Stimulated activated CD4-positive, alpha-beta T cell treated with anti-CD3 and anti-CD28 coated beads, Interleukin-12 subunit alpha, Interleukin-12 subunit beta, amount 100 ng/mL, for 24 hours (primary cell): ENCODE measurements at places on chromosomes 7 and 10.

GRCh38 chr7:107857541-107857912 is 33.5 kb upstream of the DLD start:
- DNase-seq, result no peak

GRCh38 chr10:68957654-68958053 is 1.7 kb downstream of the DDX21 start:
- no peak for DNase-seq

DNA sequence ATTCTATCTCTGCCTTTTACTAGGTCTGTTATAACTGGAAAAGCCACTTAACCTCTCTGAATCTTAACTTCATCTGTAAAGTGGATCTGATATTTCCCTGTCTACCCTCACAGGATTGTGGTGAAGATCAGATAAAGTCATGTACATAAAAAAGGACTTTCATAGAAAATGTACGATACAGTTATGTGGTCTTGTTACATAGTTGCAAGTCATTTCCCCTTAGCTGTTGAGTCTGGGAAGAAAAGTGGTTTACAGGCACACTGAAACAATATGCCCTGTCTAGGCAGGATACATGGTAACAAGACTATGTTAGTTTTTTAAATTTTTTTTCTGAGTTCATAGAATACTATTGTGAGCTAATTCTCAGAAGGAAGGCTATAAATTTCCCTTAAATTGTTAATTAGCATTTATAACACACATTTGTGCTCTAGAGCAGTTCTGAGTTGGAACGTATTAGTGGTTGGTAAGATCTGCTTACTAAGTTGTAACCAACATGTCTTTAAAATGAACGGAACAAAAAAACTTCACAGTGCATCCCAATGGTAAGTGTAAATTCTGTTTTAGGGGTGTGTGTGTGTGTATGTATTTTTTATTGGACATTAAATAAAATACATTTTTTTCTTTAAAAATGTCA is 7.1 kb upstream of the GSTO1 start:
- DNase-seq, result no peak

DNA sequence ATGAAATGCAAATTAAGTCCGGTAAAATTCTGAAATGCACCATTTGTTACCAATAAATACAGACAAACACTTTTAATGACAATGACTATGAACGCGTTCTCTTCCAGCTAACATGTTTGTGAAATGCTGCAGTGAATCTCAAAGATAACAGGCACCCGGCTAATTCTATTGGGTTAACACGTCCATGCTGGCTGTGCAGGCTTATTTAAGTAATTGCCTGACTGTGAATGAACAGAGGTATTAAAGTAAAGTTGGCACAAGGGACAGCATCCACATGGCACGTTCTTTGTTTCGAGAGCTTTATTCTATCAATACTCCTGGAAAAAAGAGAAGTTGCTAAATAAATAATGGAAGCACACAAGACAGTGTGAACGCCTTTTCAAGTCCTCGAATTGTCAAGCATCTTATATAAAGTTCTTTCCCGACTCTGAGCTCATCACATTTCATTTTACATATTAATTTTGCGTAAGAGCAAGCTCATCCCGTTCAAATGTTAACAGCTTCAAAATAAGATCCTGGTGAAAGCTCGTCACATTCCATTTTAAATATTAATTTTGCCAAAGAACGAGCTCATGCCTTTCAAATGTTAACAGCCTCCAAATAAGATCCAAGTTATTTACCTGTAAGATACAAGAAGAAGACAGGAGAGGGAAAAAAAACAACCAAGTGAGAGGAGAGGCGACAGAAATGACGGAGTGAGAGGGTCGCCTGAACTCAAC is 111.3 kb upstream of the RHEB start:
- no peak for DNase-seq

- peak; percentile 21 for DNase-seq
Measured at GRCh38 chr7:23106057-23106822, 655 bp downstream of the KLHL7 start.
